ENCODE measurements at places on chromosomes 1 and 21.

- DNase-seq = no peak
These were observed 78.4 kb upstream of the DNAJC6 start for GRCh38 chr1:65230731-65231481.

GRCh38 chr1:232398823-232399222, 231.1 kb downstream of the SIPA1L2 start:
- DNase-seq = no peak

GRCh38 chr1:173333581-173333980, 126.5 kb upstream of the TNFSF4 start:
- DNase-seq = no peak

GRCh38 chr21:26185021-26185420, 14.5 kb upstream of the APP start:
- no peak for DNase-seq

- DNase-seq = no peak
These were observed 406.7 kb downstream of the NTNG1 start for GRCh38 chr1:107547363-107548155.

DNA sequence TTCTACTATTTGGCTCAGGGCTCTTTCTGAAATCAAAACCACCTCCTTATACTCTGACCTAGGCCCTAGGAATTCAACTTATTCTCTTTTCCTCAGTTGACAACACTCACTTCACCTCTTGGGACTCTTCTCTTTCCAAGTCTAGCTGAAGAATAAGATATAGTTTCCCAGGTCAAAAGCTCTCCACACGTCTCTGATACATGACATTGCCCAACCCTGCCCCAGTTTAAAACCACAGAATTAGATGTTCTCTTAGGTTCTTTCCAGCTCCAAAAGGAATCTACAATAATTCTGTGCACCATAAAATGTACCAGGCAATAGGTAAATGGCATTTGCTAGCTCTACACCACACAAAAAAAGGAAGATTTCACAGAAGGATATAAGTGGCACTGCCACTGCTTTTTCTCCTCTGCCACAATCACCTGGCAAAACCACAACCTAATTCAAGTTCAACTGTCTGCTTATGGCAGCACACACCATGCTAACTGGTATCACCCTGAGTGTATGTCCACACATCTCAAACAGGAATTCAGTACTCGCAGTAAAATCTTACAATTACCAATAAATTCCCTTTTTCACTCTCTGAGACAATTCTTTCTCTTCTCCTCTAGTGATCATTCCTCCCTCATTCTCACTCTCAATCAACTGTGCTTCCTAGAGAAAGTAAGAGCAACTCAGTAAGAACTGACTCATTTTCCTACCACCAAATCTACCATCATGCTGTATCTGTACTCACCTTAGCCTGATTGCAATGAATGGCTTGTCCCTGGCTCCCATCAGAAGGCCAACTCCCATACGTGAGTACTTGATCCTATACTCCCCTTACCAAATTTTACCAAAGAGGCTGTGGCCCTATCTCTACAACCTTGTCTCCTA, 27.3 kb downstream of the ZBTB8OS start:
- no peak for DNase-seq

GRCh38 chr1:225348400-225348799, 79.4 kb downstream of the LBR start:
- no peak for DNase-seq

DNA sequence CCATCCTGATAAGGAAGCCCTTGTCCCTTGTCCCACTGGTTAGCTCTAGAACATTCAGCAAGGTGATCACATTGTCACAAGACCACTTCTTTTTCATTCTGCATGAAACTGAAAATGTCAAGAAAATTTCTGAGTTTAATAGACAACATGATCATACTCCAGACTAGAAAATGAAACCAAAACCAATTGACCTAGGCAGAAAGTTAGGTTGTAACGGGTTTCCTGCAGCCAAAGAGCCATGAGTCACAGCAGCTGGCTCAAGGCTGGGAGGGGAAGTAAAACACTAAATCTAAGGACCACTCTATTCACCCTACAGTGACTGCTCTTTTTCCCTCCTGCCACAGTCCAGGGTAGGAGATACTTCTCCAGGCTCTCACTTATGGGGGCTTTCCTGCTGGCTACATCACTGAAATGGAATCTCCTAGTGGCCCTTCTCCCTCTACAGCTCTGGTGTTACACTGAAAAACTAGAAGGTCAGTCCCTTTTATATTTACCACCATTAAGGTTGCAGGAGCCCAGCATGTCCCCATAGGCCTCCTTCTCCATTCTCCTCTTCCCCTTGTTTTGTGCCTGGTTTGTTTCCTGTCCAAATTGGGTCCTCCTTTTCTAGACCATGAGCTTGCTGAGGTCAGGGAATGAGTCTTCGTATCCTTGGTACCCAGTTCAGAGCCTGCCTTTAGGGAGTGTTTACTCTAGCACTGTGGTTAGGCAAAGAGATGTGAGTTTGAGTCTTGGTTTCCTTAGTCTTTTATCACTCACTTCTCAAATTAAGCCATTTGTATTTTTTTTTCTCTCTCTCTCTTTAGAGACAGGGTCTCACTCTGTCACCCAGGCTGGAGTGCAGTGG, 236.5 kb upstream of the JUN start:
- DNase-seq = no peak

GRCh38 chr1:11730429-11730891, 5.5 kb upstream of the AGTRAP start:
- DNase-seq = no peak

GRCh38 chr21:35643176-35643575, 417.1 kb downstream of the SETD4 start:
- no peak for DNase-seq
